ENCODE measurements at places on chromosomes 11 and 22. TPM values are rescaled to one million over a fixed set of nuclear protein-coding genes. Genes with fewer than 3 reads are reported as not detected.

Gene BTG4
- total RNA-seq, result not detected

Gene PHF21B
- total RNA-seq, result not detected

Gene MIOX
- total RNA-seq, result not detected

Gene DNAL4
- total RNA-seq, result 8.2 TPM

Gene SCGB2A2
- total RNA-seq, result not detected

Gene WT1
- not detected for total RNA-seq

Gene ASRGL1
- total RNA-seq, result 9.2 TPM

Gene AMPD3
- total RNA-seq, result 23.1 TPM

Gene ZNRF3
- 0.68 TPM for total RNA-seq

Gene SLC22A9
- not detected for total RNA-seq

Gene NAALADL1
- 12.4 TPM for total RNA-seq

Gene TRIM44
- total RNA-seq, result 41.6 TPM

Gene INSC
- 0.10 TPM for total RNA-seq

Gene IL17REL
- total RNA-seq, result not detected

Gene HOATZ
- total RNA-seq, result not detected

Gene HORMAD2
- total RNA-seq, result not detected

Gene EHD1
- total RNA-seq, result 114 TPM

Gene APOL6
- total RNA-seq, result 70.9 TPM

Gene PRMT3
- total RNA-seq, result 15.4 TPM

Gene AQP11
- 0.33 TPM for total RNA-seq

Gene PDHX
- 24.4 TPM for total RNA-seq

Gene RAB38
- total RNA-seq, result 0.91 TPM

Gene NXPE2
- total RNA-seq, result not detected

Gene OR5A1
- total RNA-seq, result not detected

Gene ALDH3B2
- not detected for total RNA-seq

Gene YPEL1
- 13.0 TPM for total RNA-seq

Gene RIMBP3C
- 0.89 TPM for total RNA-seq

Gene CRYBB3
- total RNA-seq, result not detected

Gene FAM83F
- 0.08 TPM for total RNA-seq

Gene KBTBD4
- total RNA-seq, result 16.8 TPM

Gene ACRV1
- not detected for total RNA-seq

Gene DDTL
- total RNA-seq, result 3.0 TPM

Gene APOL5
- total RNA-seq, result not detected

Gene LRRC10B
- total RNA-seq, result not detected

Gene MS4A4A
- not detected for total RNA-seq

Gene C11orf91
- not detected for total RNA-seq

Gene ZBTB16
- total RNA-seq, result 5.4 TPM

Gene RFPL1
- not detected for total RNA-seq

Gene ZC3H12C
- total RNA-seq, result 0.08 TPM

Gene MS4A3
- not detected for total RNA-seq

Gene TMPRSS6
- 0.65 TPM for total RNA-seq

Gene RGL4
- total RNA-seq, result 23.7 TPM

Gene PKNOX2
- not detected for total RNA-seq

Gene XPNPEP3
- 13.1 TPM for total RNA-seq

Gene RIMBP3B
- total RNA-seq, result 0.87 TPM

Gene DAGLA
- 0.30 TPM for total RNA-seq

Gene NNMT
- total RNA-seq, result not detected

Gene GGTLC2
- not detected for total RNA-seq

Gene HEPHL1
- total RNA-seq, result not detected

Gene THRSP
- not detected for total RNA-seq

Gene GGT5
- total RNA-seq, result not detected

Gene C11orf97
- not detected for total RNA-seq

Gene CST6
- not detected for total RNA-seq

Gene PRSS23
- 1.1 TPM for total RNA-seq

Gene OTOG
- not detected for total RNA-seq

Gene GDPD4
- total RNA-seq, result not detected

Gene TECTA
- 0.31 TPM for total RNA-seq

Gene RFPL2
- 0.50 TPM for total RNA-seq

Gene KRTAP5-1
- not detected for total RNA-seq

Gene RTN4RL2
- total RNA-seq, result 0.30 TPM

All from activated naive CD4-positive, alpha-beta T cell treated with anti-CD3 and anti-CD28 coated beads, Interleukin-2, amount 10 ng/mL, durations not matched to agents 5 hours and 36 hours (primary cell).